Stimulated activated CD8-positive, alpha-beta memory T cell treated with anti-CD3 and anti-CD28 coated beads, Interleukin-4, amount 100 ng/mL, for 1 hour (primary cell): ENCODE measurements at places on chromosomes 7 and 10.

- DNase-seq = no peak
These were observed 57.5 kb downstream of the EXOC4 start for GRCh38 chr7:133310232-133310862.

DNA sequence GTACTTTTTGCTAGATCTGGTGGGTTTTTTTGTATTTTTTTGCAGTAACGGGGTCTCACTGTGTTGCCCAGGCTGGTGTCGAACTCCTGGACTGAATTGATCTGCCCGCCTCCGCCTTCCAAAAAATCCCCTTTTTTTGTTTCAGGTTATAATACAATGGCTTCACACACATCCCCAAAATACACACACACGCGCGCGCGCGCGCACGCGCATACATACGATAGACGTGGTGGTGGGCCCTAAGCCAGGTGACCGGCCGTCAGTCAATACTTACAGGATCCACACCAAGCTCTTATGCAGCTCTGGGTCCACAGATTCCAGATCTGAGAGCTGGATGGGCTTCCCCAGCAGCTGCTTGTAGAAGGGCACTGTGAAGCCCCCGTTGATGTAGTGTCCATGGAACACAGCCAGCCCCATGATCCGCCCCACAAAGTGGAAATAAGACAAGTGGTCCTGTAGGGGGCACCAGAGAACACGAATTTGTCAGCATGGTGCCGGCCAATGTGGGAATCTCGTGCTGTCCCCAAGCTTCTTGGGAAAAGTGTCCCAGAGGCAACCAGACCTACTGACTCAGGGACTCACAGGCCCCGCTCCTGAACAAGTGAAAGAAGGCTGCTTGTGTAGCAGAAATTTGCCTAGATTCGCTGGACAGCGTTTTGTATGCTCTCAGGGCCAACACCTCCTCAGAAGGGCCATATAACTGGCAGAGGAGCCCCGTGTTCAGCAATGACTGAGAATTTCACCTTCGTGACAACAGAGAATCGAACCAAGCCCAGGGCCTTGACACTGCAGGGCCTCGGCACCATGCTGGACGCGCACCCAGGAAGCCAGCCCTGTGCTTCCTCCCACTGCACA lies 103.6 kb downstream of the SMURF1 start:
- no peak for DNase-seq

- no peak for DNase-seq
These were observed 10.7 kb upstream of the SPAG6 start for GRCh38 chr10:22334414-22335172.

DNA sequence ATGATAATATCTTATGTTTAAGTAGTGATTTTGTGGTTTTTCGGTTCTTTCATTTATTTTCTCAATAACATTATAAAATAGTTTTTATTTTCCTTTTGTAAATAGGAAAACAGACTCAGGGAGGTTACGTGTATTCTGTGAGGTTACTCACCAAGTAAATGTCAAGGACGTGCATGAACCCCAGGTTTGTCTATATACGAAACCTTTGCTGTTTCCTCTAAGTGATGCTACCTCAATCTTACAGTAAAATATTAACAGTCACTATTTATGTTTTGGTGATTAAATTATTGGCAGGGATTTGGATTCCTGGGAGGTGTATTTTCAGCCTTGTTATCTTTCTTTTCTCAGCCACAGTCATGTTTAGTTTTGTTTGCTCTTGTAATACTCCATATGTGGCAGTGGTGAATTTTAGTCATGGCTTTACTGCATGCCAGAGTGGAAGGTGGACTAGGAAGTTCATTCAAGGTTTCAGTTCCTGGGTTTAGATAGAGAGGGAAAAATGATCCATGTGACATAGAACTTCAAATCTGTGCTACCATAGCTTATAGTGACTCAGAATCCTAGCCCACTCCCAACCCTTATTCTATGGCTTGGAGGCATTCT lies 139.9 kb downstream of the ARL4A start:
- DNase-seq = no peak

- DNase-seq = no peak
These were observed 934 bp downstream of the PRTFDC1 start for GRCh38 chr10:24951201-24952142.

DNA sequence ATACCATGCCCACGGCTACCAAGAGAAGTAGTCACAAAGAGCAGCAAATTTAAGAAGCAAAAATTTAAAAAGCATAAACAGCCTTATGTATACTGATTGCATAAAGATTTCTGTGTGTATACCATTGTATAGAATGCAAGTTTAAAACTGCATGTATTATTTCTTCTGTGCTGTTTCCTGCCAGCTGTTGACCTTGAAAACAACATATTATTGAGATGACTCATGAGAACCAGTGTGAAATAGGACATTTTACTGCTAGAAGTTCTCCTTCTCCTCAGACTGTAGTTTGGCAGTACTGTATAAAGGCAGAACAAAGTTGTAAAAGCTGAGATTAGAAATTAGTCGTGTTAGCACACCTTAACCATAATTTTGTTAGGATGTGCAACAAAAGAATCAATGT lies 42.3 kb upstream of the SGCE start:
- DNase-seq = no peak

GRCh38 chr10:89275383-89275782 lies 23.8 kb upstream of the LIPA start:
- DNase-seq = no peak

GRCh38 chr7:150842716-150843115 lies 9.6 kb upstream of the AOC1 start:
- no peak for DNase-seq

DNA sequence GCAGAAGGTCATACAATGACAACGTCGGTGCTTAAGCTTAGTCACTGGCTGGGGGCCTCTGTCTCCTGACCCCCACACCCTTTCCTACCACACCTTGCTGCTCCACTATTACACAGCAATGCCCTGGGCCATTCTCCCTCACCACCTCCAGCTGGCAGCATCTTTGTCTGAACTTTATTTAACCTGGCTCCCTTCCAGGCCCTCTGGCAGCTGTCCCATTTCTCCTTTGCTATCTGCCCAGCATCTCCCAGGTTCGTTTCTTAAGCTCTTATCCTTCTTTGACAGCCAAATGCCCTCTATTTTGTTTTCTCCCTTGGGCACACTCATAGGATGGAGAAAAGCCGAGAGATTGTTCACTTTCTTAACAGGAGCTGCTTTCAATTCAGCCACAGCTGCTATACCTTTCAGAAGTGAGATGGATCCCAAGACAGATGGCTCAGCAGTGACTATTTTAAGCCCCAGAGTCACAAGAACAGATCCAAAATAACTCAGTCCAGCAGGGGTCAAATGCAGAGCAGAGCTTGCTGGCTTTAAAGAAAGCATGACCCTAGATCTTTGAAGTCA lies 1277.1 kb upstream of the AUTS2 start:
- DNase-seq = no peak

GRCh38 chr7:128236924-128237586 lies 4.0 kb upstream of the LEP start:
- no peak for DNase-seq

DNA sequence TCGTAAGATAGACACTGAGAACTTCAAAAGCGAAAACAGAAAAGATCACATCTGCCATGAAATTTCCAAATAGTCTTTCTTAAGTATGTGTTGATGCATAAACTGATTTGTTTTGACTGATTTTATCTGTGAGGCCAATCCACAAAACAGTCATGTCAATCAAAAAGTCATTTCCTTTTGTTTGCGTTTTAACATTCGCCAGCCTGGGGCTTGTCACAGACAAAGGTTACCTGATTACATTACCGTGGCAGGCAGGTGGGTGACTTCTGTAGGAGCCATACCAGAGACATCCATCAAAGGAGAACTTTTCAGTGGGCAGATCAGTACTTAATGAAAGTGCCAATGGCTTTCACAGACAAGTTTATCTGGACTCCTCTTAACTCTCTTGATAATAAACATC lies 45.5 kb upstream of the BET1 start:
- no peak for DNase-seq

GRCh38 chr10:97000487-97001182 lies 168.5 kb downstream of the LCOR start:
- DNase-seq = no peak

DNA sequence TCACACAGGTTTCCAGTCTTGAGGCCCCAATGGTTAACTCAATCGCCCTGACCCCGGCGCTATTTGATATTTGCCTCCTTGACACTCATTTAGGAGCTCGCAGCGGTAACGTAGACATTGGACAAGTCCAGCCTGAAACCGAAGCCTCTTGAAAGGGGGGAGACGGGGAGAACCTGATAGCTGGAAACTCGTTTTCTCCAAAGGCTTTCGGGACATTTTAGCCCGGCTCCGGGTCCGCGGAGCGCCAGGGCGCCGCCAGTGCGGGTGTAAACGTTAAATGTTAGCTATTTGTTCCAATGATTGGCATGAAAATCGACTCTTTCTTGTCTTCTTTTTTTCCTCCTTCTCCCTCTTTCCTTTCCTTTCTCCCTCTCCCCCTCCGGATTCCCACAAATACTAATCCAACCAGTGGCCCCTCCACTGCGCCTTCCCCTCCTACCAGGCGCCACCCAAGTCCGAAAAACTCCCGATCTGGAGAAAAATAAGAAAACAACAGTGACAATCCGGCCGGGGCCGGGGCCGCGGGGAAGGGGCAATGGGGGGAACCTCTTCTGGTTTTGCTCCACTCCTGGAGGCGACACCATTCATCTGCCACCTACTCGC lies 17.2 kb upstream of the GATA3 start:
- no peak for DNase-seq

DNA sequence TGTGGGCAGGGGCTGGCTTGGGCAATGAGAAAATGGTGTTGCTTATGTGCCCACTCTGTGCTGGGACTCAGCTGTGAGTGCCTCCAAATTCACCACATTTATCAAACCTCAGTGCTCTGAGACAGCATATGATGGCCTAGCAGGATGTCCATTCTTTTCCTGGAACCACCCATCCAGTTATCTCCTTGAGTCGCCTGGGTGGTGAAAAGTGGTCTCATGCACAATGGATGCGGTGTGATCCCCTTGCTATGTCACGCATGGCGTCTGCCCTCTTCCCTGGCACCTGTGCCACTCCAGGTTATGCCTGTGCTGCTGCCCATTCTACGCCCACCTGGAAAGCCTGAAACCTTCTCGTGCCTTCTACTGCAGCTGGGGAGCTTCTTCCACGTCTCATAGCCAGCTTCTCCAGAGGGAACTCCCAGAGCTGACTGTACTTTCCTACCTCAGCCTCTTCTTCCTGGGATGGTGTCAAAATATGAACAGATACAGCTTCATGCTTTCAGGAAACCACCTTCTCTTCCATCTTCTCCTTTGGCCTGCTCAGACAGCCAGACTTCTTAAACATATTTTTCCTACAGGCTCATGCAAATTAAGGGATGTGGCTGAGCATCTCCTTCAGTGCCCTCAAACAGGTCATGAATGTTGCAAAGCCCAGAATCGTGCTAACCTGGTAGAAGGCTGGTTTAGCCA lies 147.3 kb downstream of the PFKFB3 start:
- no peak for DNase-seq

- no peak for DNase-seq
These were observed 62.8 kb downstream of the PPP1R3A start for GRCh38 chr7:113856010-113856409.

- no peak for DNase-seq
These were observed 43.2 kb downstream of the AKR1B1 start for GRCh38 chr7:134415700-134416099.

- no peak for DNase-seq
These were observed 14.6 kb downstream of the RASGEF1A start for GRCh38 chr10:43252166-43252782.
